ENCODE measurements at places on chromosomes 12 and 14. TPM values are rescaled to one million over a fixed set of nuclear protein-coding genes. Genes with fewer than 3 reads are reported as not detected.

MYF5 gene
- not detected for total RNA-seq

RERGL gene
- not detected for total RNA-seq

MYO1A gene
- total RNA-seq: not detected

NFATC4 gene
- 39.3 TPM for total RNA-seq

GALNT8 gene
- not detected for total RNA-seq

LALBA gene
- total RNA-seq: not detected

OTX2 gene
- total RNA-seq: not detected

PAPLN gene
- not detected for total RNA-seq

TNFAIP2 gene
- total RNA-seq: 4.6 TPM

TTC8 gene
- total RNA-seq: 9.4 TPM

HOXC12 gene
- total RNA-seq: not detected

B4GALNT3 gene
- total RNA-seq: 33.0 TPM

CAPS2 gene
- total RNA-seq: 1.1 TPM

FAIM2 gene
- 0.67 TPM for total RNA-seq

PLCZ1 gene
- not detected for total RNA-seq

FGF6 gene
- total RNA-seq: not detected

RFX4 gene
- total RNA-seq: 0.40 TPM

LMO3 gene
- total RNA-seq: 7.4 TPM

BCL2L14 gene
- not detected for total RNA-seq

NUDT14 gene
- 92.3 TPM for total RNA-seq

PTPN11 gene
- total RNA-seq: 90.6 TPM

TPH2 gene
- total RNA-seq: not detected

BICDL1 gene
- total RNA-seq: 0.18 TPM

HELB gene
- 20.4 TPM for total RNA-seq

TSPAN11 gene
- 6.5 TPM for total RNA-seq

C1S gene
- total RNA-seq: not detected

SDR9C7 gene
- total RNA-seq: not detected

PLEKHG7 gene
- not detected for total RNA-seq

PTGER2 gene
- 0.36 TPM for total RNA-seq

POC1B gene
- 32.9 TPM for total RNA-seq

GNG2 gene
- 0.15 TPM for total RNA-seq

TMEM233 gene
- 5.6 TPM for total RNA-seq

CISTR gene
- not detected for total RNA-seq

PZP gene
- not detected for total RNA-seq

AICDA gene
- not detected for total RNA-seq

DLK1 gene
- 0.28 TPM for total RNA-seq

NANOG gene
- total RNA-seq: not detected

DPY19L2 gene
- total RNA-seq: 4.4 TPM

BHLHE41 gene
- total RNA-seq: 4.1 TPM
